ENCODE measurements at places on chromosomes 13 and 19.

- no peak for DNase-seq
Measured at GRCh38 chr19:44164327-44164672, 600 bp upstream of the ZNF226 start.

DNA sequence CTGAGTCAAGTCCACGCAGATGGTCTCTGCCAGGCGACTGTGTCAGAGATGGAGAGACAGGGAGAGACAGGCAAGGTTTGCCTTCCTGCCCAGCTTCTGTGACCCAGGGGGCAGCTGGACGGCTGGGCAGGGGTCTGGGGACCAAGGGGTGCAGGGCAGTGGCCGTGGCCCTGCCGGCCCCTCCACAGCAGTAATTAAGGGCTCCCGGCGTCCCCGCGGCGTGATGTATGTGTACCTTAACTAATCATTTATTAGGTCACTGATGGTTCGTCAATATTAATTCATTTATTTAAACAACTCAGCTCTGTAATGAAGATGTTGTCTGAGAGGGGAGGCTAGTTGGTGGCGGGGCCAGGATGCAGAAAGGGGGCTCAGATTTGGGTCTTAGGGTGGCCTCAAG lies 28.6 kb upstream of the TCF3 start:
- DNase-seq: no peak

- no peak for DNase-seq
Measured at GRCh38 chr13:110700641-110701040, 5.3 kb downstream of the CARS2 start.

- no peak for DNase-seq
Measured at GRCh38 chr19:39032063-39032918, at the start of gene FBXO27. TSS of gene FBXO27 (minus strand) at chr19:39032549. CDS start at chr19:39032227, 322 bp downstream.

- DNase-seq: no peak
Measured at GRCh38 chr19:38267761-38268483, 3.5 kb downstream of the SPINT2 start.

GRCh38 chr19:32231020-32231419 lies 114.4 kb upstream of the ZNF507 start:
- no peak for DNase-seq

DNA sequence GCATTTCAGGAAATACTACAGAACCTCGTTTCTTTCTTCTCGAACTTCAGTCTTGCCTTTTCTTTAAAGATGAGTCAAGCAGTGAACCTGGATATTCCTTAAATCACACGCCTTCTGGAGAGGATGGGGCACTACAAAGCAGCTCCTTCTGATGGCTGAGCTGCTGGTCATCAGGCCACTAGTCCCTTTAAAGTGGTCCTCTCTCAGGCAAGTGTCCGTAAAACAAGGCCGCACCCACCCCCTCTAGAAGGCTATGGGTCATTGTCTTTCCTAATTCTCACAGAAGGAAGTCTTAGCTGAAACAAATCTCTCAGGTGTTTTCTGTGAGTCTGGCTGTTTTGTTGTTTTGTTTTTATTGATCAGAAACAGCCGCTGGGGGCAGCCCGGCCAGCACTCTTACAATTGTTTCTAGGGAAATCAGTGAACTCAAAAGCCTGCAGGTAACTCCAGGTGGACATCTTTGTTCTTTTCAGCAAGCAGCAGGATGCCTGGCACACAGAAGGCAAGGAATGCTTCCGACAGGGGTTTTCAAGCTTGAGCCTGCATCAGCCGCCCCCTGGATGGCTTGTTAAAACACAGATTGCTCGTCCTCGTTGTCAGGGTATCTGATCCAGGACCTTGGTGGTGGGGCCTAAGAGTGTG lies 45.4 kb downstream of the MBNL2 start:
- DNase-seq: no peak

DNA sequence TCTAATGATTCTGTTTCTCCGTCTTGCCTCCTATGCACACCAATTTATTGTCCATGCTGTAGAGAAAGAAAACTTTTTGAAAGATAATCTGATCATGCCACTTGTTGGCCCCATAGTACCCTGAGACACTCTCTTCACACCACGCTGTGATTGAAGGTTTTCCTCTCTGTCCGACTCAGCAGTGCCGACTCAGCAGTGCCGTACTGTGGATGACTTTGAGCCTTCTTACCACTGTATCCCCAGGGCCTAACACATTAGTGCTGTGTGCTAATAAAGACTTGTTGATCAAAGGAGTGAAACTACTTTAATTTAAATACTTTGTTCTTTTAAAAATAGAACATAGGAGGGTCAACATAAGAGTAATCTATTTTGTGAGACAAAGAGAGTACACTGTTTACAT lies 429.6 kb downstream of the KLF12 start:
- no peak for DNase-seq

DNA sequence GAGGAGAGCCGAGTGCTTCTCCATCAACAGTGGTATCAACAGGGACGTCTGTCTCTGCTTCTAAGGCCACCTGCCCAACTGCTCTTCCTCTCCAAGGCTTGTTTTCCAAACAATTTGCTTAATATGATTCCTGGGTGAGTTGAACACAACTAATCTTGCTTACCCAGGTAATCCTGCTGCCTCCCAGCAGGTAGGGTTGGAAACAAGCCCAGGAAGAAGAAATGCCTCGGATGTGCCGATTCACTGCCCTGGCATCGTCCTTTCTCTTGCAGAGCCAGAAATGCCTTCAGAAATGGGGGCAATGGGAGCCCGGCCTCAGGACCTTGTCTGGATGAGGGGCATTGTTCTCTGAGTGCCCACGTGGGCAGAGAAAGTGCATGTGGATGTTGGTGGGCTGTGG lies 51.9 kb upstream of the C1QTNF9B start:
- DNase-seq: no peak

DNA sequence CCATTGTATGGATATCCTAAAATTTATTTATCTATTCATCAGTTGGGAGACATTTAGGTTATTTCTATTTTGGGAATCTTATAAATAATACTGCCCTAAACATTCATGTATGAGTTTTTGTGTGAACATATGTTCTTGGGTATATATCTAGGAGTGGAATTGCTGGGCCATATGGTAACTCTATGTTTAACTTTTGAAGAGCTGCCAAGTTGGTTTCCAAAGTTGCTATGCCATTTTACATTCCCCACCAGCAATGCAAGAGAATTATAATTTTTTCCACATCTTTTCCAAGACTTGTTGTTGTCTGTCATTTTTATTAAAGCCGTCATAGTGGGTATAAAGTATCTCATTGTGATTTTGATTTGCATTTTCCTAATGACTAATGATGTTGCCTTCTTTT lies 48.2 kb upstream of the CALM3 start:
- no peak for DNase-seq

DNA sequence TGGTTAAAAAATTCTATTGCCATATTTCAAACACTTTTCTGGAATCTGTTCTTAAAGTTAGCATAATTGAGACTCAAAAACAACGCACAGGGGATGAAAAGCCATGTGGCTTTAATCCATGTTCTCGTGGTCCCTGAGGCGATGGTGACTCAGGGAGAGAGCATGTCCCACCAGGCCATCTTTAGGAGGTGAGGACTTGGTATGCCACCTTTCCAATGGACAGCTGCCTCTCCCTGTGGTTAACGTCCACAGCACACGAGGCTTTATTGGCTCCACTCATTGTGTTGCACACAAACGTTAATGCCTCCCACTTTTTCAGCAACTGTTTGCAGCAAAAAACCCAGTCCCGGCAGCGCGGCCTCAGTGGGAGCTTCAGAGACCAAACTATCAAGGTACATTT lies 51.4 kb downstream of the EFNB2 start:
- no peak for DNase-seq

GRCh38 chr19:38837656-38838121 lies 6.1 kb upstream of the ECH1 start:
- no peak for DNase-seq

GRCh38 chr13:90950160-90950559 lies 397.3 kb upstream of the MIR17HG start:
- no peak for DNase-seq

GRCh38 chr13:84290386-84290785 lies 408.1 kb upstream of the SLITRK1 start:
- no peak for DNase-seq

All from activated CD4-positive, alpha-beta T cell treated with anti-CD3 and anti-CD28 coated beads, Interleukin-2, amount 50 U/mL, for 4 hours (primary cell).